ENCODE measurements at places on chromosomes 1 and 21.

GRCh38 chr1:233294913-233295236 lies 650 bp downstream of the PCNX2 start:
- DNase-seq, result peak; percentile 13

DNA sequence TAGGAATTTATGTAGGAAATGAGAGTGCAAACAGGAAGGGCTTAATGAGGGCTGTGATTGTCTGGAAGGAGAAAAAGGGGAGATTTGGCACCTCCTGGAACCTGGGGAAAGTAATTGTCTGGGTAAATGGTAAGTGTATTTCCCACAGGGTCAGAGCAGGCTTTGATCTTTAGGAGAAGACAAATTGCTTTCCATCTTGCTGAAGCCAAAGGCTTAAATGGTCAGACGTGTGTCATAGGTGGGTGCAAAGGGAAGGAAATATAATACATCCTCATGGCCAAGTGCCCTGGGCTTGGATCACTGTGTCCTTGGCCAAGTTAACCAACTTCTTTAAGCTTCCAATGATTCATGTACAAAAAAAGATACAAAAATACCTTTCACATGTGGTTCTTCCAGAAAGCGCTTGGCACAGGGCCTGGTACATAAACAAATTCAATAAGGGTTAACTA lies 1.3 kb upstream of the DUSP23 start:
- peak; percentile 26 for DNase-seq

GRCh38 chr1:41637367-41637766 lies 152.9 kb upstream of the EDN2 start:
- no peak for DNase-seq

DNA sequence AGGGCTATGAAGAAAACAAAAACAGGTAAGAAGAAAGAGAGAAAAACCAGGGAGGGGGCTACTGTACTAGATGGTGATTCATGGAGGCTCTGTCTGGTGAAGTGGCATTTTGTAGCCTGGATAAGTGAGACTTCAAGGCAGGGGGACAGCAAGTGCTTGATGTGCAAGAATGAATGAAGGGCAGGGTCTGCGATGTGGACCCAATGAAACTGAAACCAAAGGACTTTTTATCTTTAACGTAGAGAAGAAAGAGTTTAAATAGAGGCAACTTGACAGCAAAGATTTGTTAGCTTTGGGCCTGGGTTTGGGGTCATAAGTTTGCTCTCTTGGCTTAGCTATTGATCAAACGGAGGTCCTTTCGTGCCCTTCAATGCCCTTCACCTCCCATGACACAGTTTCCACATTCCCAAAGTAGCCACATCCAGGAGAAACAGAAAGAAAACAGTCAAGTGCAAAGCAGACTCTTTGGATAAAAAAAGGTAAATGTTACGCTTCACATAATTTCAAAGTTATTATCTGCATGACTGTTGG lies 291.0 kb downstream of the GRIK1 start:
- no peak for DNase-seq

- no peak for DNase-seq
These were observed 240.9 kb upstream of the ADGRL2 start for GRCh38 chr1:81559662-81560350.

Data from body of pancreas (tissue), 4 donors.